ENCODE measurements at places on chromosomes 5 and 9.

DNA sequence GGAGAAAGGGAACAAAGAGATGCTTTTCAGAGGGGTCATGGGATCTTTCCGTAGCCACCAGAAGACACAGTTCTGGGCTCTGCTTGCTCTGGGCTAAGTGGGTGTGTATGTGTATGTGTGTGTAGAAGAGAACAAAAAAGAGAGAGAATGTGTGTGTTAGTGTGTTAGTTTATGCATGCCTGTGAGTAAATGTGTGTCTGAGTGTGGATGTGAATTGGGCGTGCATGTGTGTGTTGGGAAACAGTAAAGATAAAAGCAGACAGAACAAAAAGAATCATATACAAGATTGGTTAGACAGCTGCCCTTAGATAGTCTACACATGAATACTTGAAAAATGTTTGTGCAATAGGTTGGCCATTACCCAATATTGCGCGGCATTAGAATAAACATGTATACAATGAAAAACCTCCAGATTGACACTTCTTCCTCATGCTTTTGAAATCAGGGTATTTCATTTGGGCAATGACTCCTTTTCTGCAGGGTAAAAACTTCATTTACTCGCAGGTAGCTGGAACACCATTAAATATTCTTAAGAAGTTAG lies 36.5 kb upstream of the HSPA9 start:
- DNase-seq, result no peak

- no peak for DNase-seq
Observed at GRCh38 chr5:112333331-112333781, 85.7 kb downstream of the EPB41L4A start.

- DNase-seq, result no peak
Observed at GRCh38 chr9:20361656-20362570, 260.4 kb downstream of the MLLT3 start.

- no peak for DNase-seq
Observed at GRCh38 chr5:170293273-170293672, 4.3 kb downstream of the LCP2 start.

DNA sequence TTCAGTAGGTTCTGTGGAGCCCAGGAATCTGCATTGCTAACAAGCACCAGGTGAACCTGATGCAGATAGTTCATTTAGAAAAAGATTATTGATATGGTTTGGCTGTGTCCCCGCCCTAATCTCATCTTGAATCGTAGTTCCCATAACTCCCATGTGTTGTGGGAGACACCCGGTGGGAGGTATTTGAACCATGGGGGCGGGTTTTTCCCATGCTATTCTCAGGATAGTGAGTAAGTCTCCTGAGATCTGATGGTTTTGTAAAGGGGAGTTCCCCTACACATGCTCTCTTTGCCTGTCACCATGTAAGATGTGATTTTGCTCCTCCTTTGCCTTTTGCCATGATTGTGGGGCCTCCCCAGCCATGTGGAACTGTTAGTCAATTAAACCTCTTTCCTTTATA lies 212.0 kb downstream of the RAB3C start:
- no peak for DNase-seq

Data from stimulated activated CD8-positive, alpha-beta memory T cell treated with anti-CD3 and anti-CD28 coated beads, Interleukin-2, amount 100 ng/mL, for 1 hour (primary cell).